ENCODE measurements at places on chromosomes 4 and X. TPM values are rescaled to one million over a fixed set of nuclear protein-coding genes. Genes with fewer than 3 reads are reported as not detected.

- no peak for DNase-seq
Observed at GRCh38 chr4:136687118-136687517, 845.2 kb downstream of the PCDH18 start.

DNA sequence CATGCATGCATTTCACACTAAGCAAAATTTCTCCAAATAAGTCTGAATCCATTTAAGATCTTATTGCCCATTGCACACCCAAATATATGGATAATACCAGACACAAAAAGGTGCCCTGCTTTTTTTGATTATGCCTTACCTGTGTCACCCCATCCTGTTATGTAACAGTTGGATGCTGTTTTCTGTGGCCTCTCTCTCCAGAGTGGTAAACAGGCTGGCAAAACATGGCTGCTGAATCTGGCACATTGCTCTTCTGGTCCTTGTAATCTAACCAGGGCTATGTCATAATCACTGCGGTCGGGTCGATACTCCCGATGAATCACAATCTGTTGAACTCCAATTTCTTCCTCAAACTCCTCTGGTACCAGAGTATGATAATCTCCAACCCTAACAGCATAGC lies 70.1 kb downstream of the PRSS12 start:
- no peak for DNase-seq

- no peak for DNase-seq
Observed at GRCh38 chr4:76373919-76374552, 46.9 kb downstream of the CCDC158 start.

GRCh38 chrX:149633511-149633910 lies 1.9 kb upstream of the TMEM185A start:
- DNase-seq = no peak

DNA sequence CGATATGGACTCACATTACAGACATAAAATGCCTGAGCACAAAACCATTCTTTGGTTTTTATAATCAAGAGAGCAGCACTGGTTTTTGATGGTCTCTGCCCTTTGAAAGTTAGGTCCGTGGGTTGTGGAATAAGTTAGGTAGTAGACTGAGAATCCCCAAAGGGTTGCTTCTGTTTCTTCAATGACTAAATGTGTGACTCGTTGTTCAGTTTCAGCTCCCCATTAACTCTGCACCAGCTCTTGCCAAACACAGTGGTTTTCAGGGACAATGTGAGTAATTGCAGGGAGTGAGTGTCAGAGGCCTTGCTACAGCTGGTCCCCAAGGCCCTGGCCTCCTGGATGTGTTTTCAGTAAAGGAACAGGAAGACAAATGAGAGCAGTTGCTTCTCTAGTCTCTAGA lies 24.8 kb downstream of the SMIM20 start:
- no peak for DNase-seq

DNA sequence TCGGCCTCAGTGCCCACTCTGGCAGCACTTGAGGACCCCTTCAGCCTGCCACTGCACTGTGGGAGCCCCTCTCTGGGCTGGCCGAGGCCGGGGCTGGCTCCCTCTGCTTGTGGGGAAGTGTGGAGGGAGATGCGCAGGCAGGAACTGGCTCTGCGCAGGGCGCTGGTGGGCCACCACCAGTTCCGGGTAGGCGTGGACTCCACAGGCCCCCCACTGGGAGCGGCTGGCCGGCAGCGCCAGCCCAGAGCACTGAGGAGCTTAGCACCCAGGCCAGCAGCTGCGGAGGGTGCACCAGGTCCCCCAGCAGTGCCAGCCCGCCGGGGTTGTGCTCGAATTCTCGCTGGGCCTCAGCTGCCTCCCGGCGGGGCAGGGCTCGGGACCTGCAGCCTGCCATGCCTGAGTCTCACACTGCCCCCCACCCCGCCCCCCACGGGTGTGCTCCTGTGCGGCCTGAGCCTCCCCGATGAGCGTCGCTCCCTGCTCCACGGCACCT lies 216.9 kb upstream of the TACR3 start:
- DNase-seq = no peak

DNA sequence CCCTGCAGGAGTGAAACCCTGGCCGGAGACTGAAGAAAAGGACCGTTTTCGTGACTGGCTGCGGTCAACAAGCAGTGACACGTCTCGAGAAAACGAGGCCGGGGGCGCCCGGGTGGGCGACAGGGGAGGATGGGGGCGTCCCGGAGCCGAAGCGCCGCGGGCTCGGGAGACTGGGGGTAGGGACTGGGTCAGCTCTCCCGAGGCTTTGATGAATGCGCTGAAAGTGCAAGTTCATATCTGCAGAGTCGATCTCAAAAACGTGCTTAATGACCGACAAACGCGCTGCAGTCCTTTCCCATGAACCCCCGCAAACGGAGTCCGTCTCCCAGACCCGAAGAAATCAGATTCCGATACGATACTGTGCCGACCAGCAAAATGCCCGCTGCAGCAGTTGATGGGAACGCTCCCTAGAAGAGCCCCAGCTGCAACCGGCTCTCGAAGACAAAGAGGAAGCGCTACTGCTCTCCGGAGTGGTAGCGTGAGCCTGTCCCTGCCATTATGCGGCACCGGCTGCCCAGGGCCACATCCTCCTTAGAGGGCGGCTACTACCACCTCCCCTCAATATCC lies 806 bp upstream of the CD99L2 start:
- no peak for DNase-seq

- no peak for DNase-seq
Observed at GRCh38 chr4:146095860-146096259, 79.7 kb upstream of the LSM6 start.

GRCh38 chr4:73648478-73648877 lies 28.2 kb upstream of the RASSF6 start:
- DNase-seq = no peak

GRCh38 chr4:128335541-128335940 lies 47.9 kb upstream of the PGRMC2 start:
- no peak for DNase-seq

- DNase-seq = no peak
Observed at GRCh38 chr4:42412251-42412650, 15.0 kb downstream of the SHISA3 start.

DNA sequence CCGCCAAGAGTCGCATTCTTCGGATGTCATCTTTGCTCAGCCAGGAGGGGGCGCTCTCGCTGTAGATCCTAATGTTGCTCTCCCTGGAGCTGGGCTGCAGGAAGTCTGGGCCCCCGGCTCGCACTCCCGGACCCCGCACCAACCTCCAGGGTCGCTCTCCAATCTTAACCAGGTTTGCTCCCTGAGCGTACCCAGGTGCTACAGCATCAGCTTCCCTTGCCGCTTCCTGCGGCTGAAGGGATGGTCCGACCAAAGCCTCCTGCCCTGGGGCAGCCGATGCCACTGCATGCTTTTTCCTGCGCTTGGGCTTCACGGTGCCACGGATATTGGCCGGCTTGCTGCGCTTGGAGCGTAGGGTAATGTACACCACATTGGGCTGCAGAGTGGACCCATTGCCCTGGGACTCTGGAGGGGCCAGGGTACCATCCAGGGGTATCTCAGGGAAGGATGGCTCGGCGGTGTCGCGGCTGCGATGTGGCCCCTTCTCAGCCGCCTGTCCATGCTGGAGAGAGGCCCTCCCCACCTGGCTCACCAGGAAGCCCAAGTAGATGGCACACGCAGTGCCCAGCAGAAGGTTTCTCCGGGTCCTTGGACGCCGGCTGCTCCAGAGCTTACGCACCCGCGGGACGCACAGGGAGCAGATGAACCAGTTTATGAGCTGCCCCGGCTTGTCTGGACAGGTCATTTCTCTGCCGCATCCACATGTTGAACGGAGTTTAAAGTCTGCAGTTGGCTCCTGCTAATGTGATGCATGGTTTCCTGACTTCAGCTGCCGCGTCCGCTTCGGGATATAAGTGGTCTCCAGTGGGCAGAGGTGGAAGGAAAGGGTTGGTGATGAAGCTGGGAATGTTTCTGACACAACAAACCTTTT lies 1.9 kb downstream of the GASK1B start:
- DNase-seq = peak; percentile 92

GRCh38 chr4:142901166-142901662 lies 55.1 kb upstream of the INPP4B start:
- no peak for DNase-seq

The TACC3 gene
- 10.2 TPM for total RNA-seq

The FGF5 gene
- total RNA-seq = not detected

The HOPX gene
- total RNA-seq = 3.2 TPM

The LRIT3 gene
- 0.16 TPM for total RNA-seq

The ZNF711 gene
- 0.84 TPM for total RNA-seq

The MTMR8 gene
- 2.5 TPM for total RNA-seq

The HMGB3 gene
- total RNA-seq = 15.3 TPM

The CT45A3 gene
- not detected for total RNA-seq

The NPFFR2 gene
- not detected for total RNA-seq
